ENCODE measurements at places on chromosomes 7 and 10. TPM values are rescaled to one million over a fixed set of nuclear protein-coding genes. Genes with fewer than 3 reads are reported as not detected.

Gene TUBAL3
- total RNA-seq, result 0.36 TPM

Gene PBLD
- 3.7 TPM for total RNA-seq

DNA sequence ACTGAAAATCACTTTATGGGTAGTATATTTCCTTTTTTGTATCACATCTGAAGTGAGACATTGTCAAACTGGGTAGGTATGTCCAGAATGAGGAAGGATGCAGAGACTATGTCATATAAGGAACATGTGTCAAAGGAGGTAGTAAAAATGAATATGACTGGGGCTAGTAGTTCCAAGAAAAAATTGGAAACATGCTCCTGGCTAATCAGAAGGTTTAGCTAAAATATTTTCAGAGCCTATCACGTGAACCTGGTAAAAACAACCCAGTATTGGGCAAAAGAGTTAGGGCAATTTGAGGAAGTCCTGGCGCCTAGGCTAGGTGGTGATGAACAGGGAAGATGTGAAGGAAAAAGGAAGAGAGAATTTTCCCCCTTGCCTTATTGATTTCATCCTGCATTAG is 26.4 kb downstream of the ENTPD1 start:
- no peak for DNase-seq

DNA sequence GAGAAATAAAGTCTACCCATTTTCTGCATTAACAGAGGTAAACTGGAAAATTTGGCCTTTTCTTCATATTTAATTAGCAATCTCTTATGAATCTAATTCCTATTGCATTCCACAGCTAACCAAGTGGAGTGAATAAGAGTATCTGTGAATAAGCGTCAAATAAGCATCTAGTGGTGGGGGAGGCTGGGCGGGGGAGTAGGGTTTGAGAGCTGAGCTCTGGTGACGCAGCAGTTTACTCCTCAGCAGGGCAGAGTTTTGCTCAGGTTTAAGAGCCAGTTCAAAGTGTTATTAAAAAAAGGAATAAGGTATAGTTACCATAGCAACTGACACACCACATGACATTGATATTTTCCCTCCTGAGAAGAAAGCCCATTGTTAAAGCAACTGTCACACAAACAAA is 1346.8 kb upstream of the CELF2 start:
- no peak for DNase-seq

DNA sequence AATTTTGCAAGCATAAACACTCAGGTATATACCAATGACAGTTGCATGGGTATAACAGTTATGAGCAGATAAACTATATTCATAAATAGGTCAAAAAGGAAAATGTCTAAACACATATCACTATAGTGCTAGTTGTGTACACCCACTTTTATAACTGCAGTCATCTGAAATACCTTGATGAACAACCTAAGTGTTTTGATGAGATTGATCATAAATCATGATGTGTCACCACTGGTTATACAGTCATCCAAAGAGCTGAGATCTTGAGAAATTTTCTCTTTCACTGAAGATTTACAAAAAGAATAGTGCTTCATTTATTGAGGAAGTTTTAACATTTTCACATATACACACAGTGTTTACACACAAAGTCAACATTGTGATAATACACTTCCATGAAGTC is 78.6 kb upstream of the SLC25A13 start:
- no peak for DNase-seq

Gene CTAGE4
- 11.7 TPM for total RNA-seq

DNA sequence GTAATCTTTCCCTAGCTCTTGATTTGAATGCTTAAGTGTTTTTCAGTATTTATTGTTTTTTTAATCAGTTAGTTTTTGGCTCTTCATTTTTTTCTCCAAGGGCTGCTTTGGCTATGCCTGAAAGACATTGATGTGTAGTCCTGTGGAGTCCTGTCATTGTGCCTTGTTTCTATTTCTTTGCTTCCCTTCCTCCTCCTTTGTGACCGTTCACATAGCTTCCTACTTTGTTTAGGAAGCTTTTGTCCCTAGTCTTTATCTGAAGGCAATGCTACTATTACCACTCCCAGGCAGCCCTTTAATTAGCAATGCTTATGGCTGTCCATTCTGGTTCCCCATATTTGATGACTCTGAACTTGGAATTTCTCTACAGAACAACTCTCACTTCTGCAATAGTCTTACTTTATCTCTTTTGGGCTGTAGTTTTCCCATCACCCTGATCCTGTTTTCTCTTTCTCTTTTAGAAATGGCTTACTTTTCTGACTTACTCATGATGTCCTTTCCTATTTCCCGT is 39.9 kb downstream of the ADCYAP1R1 start:
- no peak for DNase-seq

Gene PNLIPRP1
- not detected for total RNA-seq

GRCh38 chr10:80413271-80413996 is 5.1 kb downstream of the PRXL2A start:
- DNase-seq, result no peak

DNA sequence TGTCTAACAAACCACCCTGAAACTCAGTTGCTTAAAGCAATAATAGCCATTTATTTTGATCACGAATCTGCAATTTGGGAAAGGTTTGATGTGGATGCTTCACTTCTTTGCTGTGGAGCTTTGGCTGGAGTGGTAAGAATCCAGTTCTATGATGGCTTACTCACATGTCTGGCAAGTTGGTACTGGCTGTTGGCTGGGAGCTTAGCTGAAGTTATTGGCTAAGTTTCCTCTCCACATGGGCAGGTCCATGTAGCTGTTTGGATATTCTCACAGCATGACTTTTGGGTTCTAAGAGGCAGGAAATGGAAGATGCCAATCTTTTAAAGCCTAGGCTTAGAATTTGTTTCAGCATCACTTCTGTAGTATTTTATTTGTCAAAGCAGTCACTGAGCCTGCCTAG is 277.6 kb upstream of the NRP1 start:
- no peak for DNase-seq

Gene FAM24B
- total RNA-seq, result 10.0 TPM

Gene RASA4B
- total RNA-seq, result 26.5 TPM

DNA sequence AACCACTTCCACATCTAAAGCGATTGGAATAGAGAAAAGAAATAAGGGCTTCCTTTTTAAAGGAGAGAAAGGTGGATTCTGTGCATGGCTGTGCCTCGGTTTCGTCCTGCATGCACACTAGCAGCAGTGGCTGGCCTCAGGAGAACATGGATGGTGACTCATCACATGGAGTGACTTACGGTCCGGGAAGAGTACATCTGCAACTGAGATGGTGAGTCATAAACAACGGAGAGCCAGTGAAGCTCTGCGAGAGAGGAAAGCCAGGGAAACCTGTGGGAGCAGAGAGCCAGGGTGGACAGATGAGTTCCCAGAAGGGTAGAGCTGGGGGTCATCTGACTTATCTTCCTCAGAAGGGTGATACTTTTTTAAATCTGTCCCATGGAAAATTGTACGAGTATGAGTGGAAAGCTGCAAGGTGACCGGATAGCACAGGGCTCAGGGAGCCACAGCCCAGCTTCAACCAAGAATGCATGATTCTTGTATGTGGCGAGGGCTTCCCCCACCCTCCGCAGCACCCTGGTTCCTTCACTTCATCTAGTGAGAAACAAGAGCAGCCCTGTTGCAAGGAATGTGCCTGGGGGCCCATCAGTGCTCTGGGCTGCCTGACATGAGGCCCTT is 259.1 kb downstream of the KLF6 start:
- DNase-seq, result no peak

DNA sequence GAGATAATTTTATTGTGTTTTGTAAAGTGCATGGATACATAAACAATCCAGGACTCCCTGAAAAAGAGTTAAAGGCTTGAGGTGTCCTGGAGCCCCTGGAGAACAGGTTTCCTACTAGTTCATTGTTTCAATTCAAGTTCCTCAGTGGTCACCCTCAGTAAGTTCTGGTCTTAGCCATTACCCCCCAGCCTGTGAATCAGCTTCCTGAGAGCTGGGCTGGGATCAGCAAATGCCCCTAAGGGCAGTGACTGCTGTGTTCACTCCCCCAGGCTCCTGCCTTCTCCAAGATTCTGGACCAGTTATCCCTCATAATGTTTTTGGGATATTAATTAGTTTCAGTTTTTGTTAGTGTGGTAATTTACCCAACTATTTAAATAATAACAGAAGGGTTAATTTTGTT is 151.6 kb upstream of the PRSS58 start:
- DNase-seq, result no peak

GRCh38 chr7:88358526-88358838 is 51.8 kb upstream of the STEAP4 start:
- no peak for DNase-seq

DNA sequence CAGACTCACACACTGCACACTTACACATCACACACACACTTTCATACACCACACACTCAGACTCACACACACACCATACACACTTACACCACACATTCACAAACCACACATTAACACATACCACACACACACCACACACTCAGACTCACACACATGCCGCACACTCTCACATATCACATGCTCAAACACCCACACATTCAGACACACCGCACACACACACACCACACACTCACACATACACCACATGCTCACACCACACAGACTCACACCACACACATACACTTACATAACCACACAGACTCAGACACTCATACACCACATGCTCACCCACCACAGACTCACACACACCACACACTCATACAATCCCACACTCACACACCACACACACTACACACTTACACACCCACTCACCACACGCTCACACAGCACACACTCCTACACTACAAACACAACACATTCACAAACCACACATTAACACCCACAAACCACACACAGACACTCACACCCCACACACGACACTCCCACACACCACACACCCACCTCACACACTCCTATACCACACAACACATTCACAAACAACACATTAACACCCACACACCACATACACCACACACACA is 125.4 kb downstream of the EVX1 start:
- no peak for DNase-seq

Gene EVX1
- total RNA-seq, result not detected

Gene GIMAP1
- total RNA-seq, result 3.9 TPM

Gene OR2A1
- not detected for total RNA-seq

- DNase-seq, result peak; percentile 14
These were observed 466.1 kb downstream of the PTPRN2 start for GRCh38 chr7:158121441-158122045.

Gene ENO4
- total RNA-seq, result not detected

- DNase-seq, result no peak
These were observed 48.2 kb downstream of the IKZF1 start for GRCh38 chr7:50352751-50353150.

DNA sequence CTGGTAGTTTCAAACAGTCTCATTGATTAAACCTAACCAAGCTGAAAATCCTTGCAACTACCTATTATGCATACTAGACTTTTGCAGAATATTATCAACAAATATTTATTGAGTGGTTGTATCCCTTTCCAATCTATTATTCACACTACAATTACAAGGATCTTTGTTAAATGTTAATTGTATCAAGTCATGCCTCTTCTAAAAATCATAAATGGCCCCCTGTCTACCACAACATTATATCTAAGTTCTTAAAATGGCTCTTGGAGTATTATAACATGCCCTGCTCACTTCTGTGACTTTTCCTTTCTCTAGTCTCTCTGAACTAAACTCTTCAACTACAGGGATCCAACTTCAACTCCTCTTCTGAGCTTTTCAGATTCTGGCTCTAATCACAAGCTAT is 219.3 kb downstream of the IMMP2L start:
- DNase-seq, result no peak

Gene PAPOLB
- total RNA-seq, result 0.11 TPM

DNA sequence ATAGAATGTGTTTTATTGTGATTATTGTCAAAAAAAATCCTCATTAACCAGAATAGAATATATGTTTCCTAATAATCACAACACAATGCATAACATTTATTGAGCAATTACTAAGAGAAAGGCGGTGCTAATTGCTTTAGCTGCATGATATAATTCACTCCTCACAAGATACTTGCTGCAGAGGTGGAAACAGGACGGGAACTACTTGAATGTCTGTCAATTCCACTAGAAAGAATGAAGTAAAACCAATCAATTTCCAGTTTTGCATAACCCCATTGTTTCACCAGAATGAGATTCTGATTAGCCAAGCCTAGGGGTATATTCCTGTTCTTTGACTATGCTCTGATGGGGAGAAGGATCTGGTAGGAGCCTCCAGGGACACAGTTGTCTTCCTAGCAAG is 239.1 kb upstream of the NRP1 start:
- DNase-seq, result no peak

GRCh38 chr10:71038921-71039320 is 150.6 kb upstream of the PCBD1 start:
- DNase-seq, result no peak

Gene TSPAN12
- 1.8 TPM for total RNA-seq

- no peak for DNase-seq
These were observed 260.4 kb downstream of the CDK14 start for GRCh38 chr7:90856351-90857070.

- DNase-seq, result no peak
These were observed 36.8 kb upstream of the AOAH start for GRCh38 chr7:36760856-36761762.

DNA sequence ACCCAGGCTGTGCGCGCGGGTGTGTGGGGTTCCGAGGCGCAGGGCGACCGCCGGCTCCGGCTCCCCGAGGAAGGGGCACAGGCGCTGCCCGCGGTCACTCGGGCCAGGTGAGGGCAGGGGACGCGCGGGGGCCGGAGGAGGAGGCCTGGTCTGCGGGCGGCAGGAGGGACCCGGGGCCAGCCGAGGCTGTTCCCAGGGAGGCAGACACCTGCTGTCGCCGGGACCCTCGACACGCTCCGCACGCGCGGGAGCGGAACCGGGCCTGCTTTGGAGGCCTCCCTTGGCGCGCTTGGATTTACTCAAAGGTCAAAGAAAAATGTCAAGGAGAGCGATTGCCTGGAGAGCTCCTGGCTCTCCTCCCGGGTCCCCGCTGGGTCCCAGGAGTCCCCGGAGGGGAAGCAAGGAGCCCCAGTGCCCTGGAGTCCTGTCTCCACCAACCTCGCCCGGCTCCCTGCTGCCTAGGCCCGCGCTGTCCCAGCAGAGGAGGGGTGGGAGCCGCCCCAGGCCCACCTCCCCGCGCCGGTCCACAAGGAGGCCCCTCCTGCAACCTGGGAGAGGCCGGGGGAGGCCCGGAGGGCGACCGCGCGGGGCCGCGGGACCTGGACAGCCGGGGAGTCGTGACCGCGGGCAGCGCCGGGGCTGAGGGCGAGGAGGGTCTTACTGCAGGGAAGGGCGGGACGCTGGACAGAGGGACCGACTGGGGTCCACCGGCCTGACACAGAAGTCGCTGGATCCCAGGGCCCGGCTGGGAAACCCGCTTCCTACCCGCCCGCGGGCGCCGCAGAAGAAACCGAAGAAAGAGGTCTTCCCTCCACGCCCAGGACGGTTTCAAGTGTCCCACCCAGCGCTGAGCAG is 348.9 kb downstream of the DNAJB6 start:
- peak; percentile 77 for DNase-seq

DNA sequence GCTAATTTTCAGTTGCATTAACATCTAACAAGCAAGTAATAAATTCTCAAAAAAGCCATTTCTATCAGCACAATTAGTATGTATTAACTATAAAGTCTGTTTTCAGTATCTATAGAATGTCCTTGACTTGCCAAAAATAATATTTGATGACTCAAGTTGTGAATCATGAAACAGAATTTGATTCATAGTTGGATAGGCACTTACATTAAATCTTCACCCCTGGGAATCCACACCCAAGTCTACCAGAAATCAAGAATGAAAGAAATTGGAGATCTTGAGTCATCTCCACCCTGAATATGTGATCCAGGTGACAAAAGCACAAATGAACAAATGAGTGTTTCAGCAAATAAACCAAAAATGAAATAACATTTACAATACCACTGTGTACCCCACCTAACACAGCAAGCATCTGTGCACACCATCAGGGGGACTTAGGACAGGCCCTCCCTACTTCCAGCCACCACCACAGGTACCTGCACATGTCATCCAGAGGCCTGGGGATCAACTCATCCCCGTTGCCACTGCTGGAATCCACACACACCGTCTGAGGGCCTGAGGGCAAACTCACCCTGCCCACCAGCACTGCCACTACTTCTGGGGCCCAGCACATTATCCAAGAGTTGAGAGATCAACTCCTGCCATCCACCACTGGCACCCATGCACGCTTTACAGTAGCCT is 160.1 kb downstream of the MTERF1 start:
- no peak for DNase-seq
